ENCODE measurements at places on chromosomes 2 and 18.

DNA sequence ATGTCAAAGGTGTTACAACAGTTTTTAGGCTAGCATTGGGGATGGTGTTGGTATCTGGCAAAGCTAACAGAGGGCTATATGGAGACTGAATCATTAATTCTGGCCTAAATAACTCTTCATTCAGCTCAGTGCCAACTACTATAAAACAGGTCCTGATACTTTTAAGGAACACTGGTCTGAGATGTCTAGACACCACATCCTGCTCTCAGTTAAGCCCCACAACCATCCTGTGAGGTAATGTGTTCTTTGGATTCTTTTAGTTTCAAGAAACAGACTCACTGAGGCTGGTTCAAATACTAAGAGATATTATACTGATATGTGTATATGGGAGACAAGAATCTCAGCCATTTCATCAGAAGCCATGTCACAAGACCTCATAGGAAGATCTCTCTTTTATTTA, 14.2 kb upstream of the HK2 start:
- no peak for DNase-seq

DNA sequence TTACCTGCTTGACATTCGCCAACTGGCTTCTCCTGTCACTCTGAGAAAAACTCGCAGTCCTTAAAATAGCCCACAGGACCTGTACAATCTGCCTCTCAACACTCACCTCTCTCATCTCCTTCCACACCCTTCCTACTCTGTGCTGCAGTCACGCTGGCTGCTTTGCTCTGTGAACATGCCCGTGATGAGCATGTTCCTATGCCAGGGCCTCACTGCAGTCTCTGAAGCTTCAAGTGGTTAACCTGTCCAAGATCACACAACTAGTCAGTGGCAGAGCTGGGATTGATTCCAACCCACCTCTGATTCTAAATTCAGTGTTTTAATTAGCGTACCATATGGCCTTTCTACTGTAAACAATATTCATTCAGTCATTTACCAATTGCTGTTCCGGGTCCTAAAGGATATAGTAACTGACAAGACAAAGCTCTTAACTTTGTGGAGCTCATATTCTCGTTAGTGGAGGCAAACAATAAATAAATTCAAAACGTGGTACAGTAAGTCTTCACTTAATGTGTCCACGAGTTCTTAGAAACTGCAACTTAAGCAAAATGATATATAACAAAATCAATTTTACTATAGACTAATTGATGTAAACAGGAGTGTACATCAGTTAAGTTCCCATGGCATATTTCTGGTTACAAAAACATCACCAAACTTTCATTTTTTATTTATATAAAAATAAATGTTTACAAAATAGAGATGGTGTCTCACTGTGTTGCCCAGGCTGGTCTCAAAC, 38.9 kb upstream of the FBXO11 start:
- no peak for DNase-seq

- DNase-seq, result no peak
These were observed 209.5 kb downstream of the LPIN1 start for GRCh38 chr2:11955884-11956291.

DNA sequence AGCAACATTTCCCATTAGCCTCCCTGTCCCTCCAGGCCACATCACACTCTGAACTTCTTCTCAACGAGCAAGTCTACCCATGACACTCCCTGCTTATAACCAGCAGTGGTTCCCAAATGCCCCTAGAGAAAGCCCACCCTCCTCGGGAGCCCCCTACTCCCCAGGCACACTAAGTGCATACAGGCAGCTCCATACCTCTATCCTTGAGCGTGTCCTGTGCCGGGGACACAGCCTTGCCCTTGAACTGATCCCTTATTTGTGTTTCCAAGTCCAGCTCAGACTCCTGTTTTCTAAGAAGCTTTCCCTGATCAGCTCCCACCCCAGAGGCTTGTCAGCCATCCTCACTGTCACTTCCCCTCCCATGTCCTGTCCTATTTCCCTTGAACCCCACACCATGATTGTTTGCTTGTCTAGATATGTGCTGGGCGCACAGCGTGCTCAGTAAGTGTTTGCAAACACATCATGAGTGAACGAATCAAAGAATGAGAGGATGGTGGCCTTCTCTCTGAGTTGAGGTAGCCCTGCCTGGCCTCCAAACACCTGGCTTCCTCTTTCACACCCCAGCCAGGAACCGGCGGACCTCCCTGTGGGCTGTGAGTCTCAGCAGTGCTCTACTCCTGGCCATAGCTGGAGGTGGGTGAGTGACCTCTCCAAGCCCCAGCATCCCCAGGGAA, 2.1 kb downstream of the TEX51 start:
- DNase-seq, result no peak

GRCh38 chr18:13451213-13451540, 232.6 kb downstream of the LDLRAD4 start:
- no peak for DNase-seq

DNA sequence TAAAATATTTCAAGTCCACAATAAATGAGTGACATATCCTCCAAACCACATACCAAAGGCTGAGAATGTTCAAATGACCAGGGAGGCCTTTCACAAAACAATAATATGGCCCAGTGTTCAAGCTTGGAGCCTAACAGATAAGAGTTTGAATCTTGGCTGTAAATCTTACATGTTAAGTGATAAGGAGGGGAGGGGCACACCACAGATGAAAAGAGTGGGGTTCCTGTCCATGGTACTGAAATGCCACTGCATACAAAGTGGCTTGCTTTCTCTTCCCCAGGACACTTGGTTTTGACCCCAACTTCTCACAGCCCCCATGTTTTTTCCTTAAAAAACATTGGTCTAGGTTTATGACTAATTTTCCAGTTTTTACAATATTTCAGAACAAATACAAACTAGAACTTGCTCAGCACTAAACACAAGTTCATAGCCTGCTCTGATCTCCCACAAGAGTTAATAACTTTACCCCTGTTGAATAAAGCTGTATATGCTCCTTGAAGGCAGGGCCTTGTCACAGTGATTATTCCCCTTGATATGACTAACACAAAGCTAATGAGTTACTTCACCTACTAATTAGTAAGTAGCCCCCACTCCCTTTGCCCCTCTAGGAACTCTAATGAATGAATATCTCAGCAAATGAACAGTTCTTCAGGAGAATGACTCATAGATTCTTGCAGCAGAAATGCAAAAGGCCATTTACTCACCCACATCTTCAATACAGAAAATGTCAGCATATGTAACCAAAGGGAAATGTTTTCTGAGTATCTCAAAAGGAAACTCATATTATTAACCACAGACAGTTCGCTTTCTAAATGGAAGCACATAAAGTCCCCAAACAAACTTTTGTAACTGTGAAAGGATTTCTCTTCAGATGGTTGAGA, 142.2 kb downstream of the SATB2 start:
- no peak for DNase-seq

- DNase-seq, result no peak
These were observed 21.7 kb downstream of the INHBB start for GRCh38 chr2:120367649-120368048.

Data from activated CD8-positive, alpha-beta memory T cell treated with anti-CD3 and anti-CD28 coated beads for 1 hour (primary cell).